ENCODE measurements at places on chromosomes 6 and 20.
A peak's percentile ranks its signal among the peaks of the same experiment; 100 is the strongest.

- no peak for DNase-seq
Measured at GRCh38 chr20:10857352-10858070, 183.7 kb upstream of the JAG1 start.

- no peak for DNase-seq
Measured at GRCh38 chr6:3308106-3308505, 49.4 kb downstream of the PSMG4 start.

GRCh38 chr6:118810420-118811027 is 83.4 kb upstream of the ASF1A start:
- no peak for DNase-seq

- DNase-seq: peak; percentile 40
Measured at GRCh38 chr6:146361128-146361924, 182.3 kb upstream of the RAB32 start.

DNA sequence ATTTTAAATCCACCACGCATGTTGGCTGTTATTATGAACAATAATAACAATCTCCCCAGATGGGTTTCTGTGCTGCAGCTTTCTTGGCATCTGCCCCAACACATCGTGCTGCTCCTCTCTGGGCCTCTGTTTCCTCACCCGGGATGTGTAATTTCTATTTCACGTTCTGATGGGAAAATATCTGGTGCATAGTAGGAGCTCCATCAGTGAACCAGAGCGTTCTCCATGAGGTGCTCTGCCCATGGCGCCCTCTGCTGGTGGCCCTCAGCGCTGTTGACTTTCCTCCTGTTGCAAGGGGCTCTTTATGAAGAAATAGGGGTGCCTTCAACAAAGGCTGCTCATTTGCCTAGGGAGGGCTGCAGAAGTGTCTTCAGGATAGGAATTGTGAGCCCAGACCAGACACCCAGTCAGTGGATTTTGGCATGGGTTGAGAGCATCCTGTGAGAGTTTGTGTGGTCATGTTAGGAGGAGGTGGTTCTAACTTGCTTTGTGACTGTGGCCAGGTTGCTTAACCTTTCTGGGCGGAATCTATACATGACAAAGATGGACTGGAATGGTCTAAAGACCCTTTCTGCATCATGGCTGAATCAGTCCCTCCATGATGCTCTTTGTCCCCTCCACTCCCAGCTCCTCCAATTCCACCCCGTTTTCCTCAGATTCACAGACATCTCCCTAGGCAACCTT is 8.1 kb downstream of the SCRT2 start:
- peak; percentile 64 for DNase-seq

- DNase-seq: peak; percentile 75
Measured at GRCh38 chr6:160520043-160520904, 143.8 kb downstream of the LPA start.

GRCh38 chr20:12030470-12030869 is 112.8 kb downstream of the BTBD3 start:
- DNase-seq: no peak

- no peak for DNase-seq
Measured at GRCh38 chr6:24019830-24020229, 106.2 kb upstream of the NRSN1 start.

DNA sequence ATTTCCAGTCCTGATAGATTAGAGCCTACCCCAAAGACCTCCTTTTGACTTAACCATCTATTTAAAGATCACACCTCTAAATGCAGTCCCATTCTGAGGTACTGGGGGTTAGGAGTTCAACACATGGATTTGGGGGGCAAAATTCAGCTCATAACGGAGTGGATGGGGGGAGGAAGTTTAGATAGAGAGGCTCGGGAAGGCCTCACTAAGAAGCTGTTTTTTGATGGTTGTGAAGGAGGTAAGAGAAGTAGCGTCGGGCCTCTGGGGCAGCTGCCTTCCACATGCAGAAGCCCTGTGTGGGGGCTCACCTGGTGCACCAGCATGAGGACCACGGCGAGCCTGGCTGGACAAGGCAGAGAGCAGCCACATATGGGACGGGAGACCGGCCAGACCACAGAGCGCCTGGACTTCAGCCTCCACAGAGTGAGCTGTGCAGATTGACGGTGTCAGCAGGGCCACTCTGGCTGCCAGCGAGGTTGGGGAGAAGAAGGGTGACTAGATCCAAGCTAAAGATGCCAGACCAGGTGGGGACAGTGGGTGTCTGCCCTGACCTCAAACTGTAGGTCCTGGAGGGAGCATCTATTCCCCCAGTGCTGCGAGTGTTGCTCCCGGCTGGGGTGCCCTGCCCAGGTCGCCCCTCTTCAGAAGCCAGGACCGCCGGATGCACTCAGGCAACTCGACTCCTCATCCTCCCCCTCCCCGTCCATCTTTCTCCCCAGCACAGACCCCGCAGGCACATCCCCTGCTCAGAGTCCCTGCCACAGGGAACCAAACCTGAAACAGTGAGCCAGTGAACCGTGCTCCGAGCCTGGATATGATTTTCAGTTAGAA is 5.1 kb upstream of the SYNJ2 start:
- no peak for DNase-seq

DNA sequence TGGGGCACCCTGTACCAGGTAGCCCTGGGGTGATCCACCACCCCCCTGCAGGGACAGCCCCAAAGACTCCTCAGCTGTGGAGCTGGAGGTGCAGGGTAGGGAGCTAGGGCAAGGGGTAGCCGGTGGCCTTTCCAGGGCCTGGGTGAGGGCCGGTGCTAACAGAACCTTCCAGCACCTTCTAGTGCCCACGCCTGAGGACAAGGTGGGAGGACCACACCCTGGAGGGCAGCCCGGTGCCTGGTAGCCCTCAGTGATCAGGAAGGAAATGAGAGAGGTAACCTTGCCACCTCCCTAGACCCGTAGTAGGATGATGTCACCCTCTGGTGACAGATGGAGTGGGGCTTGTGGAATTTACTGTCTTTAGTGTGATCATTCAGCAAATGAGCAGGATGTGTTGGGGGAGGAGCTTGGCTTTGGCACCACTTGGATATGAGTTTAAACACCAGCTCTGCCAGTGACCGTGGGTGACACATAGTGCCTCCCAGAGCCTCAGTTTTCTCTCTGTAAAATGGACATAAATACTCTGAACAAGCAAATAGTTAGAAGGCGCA is 187.7 kb downstream of the NFATC2 start:
- DNase-seq: no peak

- DNase-seq: no peak
Measured at GRCh38 chr6:63600136-63600535, 27.9 kb downstream of the LOC128125822 start.

DNA sequence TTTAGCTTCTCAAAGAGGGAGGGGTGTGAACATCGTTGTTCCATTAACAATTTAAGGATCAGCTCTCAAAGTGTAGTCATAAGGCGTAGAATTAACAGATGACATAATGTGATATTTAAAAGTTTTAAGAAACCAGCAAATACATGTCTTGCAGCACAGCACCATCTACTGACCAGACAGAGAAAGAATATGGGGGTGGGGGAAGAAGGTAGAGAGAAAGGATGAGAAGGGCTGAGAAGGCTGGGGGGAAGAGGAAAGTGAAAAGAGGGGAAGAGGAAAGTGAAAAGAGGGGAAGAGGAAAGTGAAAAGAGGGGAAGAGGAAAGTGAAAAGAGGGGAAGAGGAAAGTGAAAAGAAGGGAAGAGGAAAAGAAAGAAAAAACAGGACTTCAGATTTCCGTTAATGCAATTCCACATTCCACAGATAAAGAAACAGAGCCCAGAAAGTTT is 80.9 kb downstream of the HAO1 start:
- DNase-seq: no peak

GRCh38 chr20:58366866-58367265 is 22.2 kb upstream of the VAPB start:
- DNase-seq: no peak

DNA sequence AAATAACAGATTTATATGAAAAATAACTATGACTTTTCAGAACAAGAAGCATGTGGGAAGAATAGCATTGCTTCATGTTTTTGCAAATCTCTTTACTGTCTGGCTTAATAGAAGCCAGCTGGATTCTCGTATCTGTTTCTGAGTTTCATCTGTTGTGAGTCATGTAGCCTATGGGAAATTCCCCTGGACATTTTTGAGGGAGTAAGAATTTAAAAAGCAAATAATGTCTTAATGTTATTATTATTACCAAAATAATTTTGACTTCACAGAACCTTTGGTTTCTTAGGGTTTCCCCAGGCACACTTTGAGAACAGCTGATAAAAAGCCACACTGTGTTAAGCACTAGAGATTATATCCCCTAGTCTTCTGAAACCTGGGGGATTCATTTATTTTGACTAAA is 75.8 kb downstream of the SYCP2L start:
- no peak for DNase-seq

GRCh38 chr6:144148886-144149285 is 1.4 kb upstream of the STX11 start:
- DNase-seq: no peak

DNA sequence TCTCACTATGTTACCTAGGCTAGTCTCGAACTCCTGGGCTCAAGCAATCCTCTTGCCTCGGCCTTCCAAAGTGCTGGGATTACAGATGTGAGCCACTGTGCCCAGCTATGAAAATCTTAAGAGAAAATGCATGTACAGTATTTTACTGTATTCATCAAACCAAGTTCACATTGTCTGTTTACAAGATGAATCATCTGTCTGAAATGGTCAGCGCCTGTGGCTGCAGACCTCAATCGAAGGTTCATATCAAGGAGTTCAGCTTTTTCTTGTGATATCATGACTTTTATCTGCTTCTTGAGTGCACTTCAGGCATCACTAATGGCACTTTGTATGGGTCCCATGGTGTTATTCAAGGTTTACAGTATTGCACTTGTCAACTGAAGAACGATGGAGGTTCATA is 155.1 kb downstream of the SLC16A10 start:
- DNase-seq: no peak

- DNase-seq: no peak
Measured at GRCh38 chr6:43809417-43810305, 39.6 kb downstream of the VEGFA start.

DNA sequence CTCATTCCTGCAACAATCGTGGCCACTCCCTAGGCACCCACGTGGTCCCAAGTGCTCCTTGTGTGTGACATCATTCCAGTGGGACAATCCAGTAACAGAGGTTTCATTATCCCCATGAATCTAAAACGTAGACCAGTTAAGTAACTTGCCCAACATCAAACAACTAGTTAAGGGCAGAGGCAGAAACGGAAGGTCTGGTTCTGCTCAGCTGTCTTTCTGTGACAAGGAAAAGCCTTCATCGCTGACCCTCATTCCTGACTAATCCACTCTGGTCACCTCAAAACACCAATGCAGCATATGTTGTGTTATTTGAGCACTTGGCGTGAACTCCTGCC is 261.4 kb upstream of the JARID2 start:
- peak; percentile 20 for DNase-seq

DNA sequence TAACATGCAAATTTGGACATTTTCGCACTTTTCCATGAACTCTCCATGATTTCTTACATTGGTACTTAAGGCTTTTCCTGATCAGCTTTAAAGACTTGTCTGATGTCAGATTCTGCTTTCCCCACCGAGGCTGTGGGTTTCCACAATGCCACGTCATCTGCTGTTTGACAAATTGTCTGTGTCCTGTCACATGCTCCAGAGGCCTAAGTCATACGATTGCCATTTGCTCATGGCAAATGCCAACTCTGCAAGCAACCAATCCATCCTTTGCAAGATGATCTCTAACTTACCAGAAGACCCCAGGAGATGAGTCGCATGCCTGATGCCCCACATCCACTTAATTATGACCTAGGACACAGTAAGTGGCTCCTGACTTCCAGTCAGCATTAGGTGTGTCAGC is 556.5 kb downstream of the BMP2 start:
- DNase-seq: no peak

DNA sequence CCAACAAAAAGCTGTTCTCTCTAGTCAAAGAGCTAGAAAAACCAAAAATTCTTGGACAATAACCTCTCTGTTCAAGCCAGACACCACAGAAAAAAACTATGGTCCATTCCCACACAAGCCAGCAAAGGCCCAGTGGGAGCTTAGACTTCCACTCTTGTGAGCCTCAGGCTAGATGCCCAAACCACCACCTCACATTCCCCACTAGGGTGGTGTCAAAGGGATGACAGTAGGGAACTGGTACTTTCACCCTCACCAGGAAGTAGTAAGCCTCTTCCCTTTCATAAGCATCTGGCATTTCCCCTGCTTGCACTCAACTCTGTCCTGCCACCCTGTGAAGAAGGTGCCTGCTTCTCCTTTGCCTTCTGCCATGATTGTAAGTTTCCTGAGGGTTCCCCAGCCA is 58.4 kb upstream of the RNF217 start:
- no peak for DNase-seq

GRCh38 chr6:45398075-45398813 is 20.5 kb upstream of the SUPT3H start:
- DNase-seq: no peak

GRCh38 chr6:81743649-81744048 is 8.8 kb downstream of the TENT5A start:
- no peak for DNase-seq

- peak; percentile 72 for DNase-seq
Measured at GRCh38 chr6:37244430-37245310, 12.9 kb upstream of the TBC1D22B start.

GRCh38 chr6:64988148-64988547 is 718.9 kb downstream of the EYS start:
- no peak for DNase-seq

DNA sequence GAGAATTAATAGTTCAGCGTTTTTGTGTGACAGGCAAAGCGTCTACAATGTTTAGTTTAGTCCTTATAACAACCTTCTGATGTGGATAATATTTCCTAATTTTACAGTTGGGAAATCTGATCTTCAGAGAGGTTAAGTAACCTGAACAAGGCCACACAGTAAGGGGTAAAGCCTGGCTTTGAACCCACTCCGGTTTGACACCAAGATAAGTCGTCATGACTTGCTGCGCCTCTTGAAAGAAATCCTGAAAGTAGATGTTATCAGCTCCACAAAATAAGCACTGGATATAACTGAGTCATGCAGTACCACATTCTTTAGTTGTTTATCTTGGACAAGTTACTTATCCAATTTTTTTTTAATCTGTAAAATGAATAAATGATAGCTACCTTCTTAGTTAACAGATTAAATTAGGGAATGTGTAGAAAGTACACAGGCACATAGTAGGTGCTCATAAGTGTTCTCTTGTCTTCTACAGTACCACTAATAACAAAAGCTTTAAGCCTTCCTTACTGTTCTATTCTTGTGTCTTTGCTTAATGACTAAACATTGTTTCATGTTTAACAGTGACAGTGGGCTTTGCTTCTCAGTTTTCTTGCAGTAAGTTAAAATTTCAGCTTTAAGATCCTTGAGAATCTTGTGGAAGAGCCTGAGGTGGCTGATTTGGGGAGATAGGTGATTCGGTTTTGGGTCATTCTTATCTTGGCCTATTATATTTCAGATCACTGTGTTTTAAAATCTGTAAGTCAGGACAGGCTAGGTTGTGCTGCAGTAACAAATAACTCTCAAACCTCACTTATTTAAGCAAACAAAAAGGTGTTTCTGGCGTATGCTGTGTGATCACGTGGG is 2.1 kb downstream of the HIVEP1 start:
- no peak for DNase-seq

GRCh38 chr20:33914919-33915318 is 78.8 kb upstream of the RALY start:
- DNase-seq: no peak

GRCh38 chr6:156885562-156885961 is 108.4 kb downstream of the ARID1B start:
- no peak for DNase-seq

GRCh38 chr6:35294308-35294945 is 3.2 kb upstream of the DEF6 start:
- DNase-seq: no peak

GRCh38 chr20:54488442-54488841 is 13.0 kb downstream of the DOK5 start:
- DNase-seq: no peak

GRCh38 chr20:32483351-32484224 is 101.5 kb downstream of the NOL4L start:
- peak; percentile 60 for DNase-seq

Measured in left ventricle myocardium inferior (tissue), 1 donor.